ENCODE measurements at places on chromosomes 11 and 22.

GRCh38 chr11:20081336-20081735, 78.9 kb downstream of the DBX1 start:
- no peak for ATAC-seq

GRCh38 chr11:75583718-75584658, 21.9 kb downstream of the SERPINH1 start:
- peak; percentile 26 for ATAC-seq

GRCh38 chr11:97990162-97990920, 1030.4 kb upstream of the CNTN5 start:
- no peak for ATAC-seq

GRCh38 chr11:94533696-94534630, 9.8 kb upstream of the FUT4 start:
- ATAC-seq, result no peak

GRCh38 chr11:19258641-19259230, 18.0 kb upstream of the E2F8 start:
- ATAC-seq, result no peak

DNA sequence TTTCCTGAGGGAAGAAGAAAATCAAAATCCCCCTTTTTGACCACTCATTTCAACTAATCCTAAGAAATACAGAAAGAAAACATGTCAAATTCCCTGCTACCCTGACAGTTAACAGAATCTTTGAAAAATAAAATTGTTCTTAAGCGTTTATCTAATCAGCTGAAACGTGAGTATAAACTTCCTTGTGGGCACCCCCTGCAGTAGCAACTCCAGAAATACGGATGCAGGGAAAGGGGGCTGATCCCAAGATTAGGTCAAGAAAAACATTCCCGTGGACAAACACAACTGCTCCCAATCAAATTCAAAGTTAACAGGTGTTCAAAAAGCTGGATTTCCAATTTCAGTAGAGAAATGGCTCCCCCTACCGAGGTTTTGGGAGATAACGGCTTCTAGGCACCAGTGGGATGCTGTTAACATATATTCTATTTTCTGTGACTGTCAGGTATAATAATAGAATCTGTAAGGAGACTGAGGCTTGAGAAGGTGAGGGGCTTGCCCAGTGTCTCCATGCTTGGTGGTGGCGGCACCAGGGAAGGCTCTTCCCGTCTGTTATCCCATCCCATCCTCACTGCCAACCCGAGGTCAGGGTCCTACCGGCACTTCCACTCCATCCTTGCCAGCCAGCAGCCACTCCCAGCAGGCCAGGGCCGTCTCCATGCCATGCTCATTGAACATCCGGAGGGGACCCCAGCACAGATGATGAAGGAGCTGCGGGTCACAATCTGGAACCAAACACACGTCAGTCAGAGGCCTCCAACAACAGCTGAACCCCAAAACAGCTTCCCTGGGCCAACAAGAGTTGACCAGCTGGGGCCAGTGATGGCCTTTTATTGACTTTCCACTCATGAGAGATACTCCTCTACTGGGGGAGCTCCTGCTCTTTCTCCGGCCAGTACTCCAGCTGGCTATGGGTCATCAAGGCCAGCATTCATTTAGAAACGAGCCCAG, 32.0 kb upstream of the SERPIND1 start:
- ATAC-seq, result peak; percentile 17

- peak; percentile 69 for ATAC-seq
Observed at GRCh38 chr22:21652010-21652546, 10.0 kb downstream of the SDF2L1 start.
